Astrocyte (in vitro differentiated cells and primary cell): ENCODE measurements at places on chromosomes 3 and 15. TPM values are rescaled to one million over a fixed set of nuclear protein-coding genes. Genes with fewer than 3 reads are reported as not detected.

- DNase-seq, result no peak
- no peaks in the 10 kb centered on the region for H3K4me1 ChIP-seq
- H3K4me3 ChIP-seq, result no peak overlapping the region
- H3K36me3 ChIP-seq, result no peaks in the 10 kb centered on the region
- H3K27ac ChIP-seq, result no peak overlapping the region
- no peaks in the 10 kb centered on the region for H3K27me3 ChIP-seq
These were observed 222.0 kb downstream of the MCTP2 start for GRCh38 chr15:94453227-94453988.

GRCh38 chr15:79956354-79956939 lies 14.5 kb downstream of the BCL2A1 start:
- no peaks in the 10 kb centered on the region for H3K36me3 ChIP-seq
- H3K4me1 ChIP-seq, result no peaks in the 10 kb centered on the region
- H3K27ac ChIP-seq, result no peak overlapping the region
- H3K4me3 ChIP-seq, result no peak overlapping the region

- H3K4me1 ChIP-seq, result no peaks in the 10 kb centered on the region
- H3K27ac ChIP-seq, result no peak overlapping the region
- no peaks in the 10 kb centered on the region for H3K27me3 ChIP-seq
- peaks cover 14% of the 10 kb centered on the region for H3K36me3 ChIP-seq
- DNase-seq, result no peak
These were observed 15.5 kb downstream of the ATG3 start for GRCh38 chr3:112546216-112546759.

DNA sequence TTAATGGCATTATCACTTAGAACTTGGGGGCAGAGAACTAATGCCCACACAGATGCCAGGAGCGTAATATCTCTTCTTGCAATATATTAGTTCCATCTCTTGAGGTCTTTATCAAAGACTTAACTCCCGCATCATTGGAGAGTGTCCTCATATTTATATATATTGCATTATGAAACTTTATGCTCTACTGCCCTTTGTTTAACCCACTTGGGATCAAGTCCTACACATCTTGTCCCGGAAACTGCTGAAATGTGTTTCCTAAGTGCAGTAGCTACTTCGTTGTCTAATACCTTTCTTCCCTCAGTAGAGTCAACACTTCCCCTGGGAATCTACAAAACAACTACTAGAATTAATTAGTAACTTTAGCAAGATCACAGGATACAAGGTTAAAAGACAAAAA lies 1029.2 kb downstream of the OTOL1 start:
- H3K27me3 ChIP-seq, result no peaks in the 10 kb centered on the region
- no peak for DNase-seq
- no peak overlapping the region for H3K4me3 ChIP-seq
- H3K27ac ChIP-seq, result no peak overlapping the region
- H3K36me3 ChIP-seq, result no peaks in the 10 kb centered on the region
- peaks cover 5% of the 10 kb centered on the region for H3K4me1 ChIP-seq

GRCh38 chr15:66598095-66598815 lies 32.5 kb upstream of the LCTL start:
- H3K27ac ChIP-seq, result no peak overlapping the region
- H3K4me3 ChIP-seq, result no peak overlapping the region
- DNase-seq, result no peak
- peaks cover 6% of the 10 kb centered on the region for H3K27me3 ChIP-seq
- H3K36me3 ChIP-seq, result no peaks in the 10 kb centered on the region

DNA sequence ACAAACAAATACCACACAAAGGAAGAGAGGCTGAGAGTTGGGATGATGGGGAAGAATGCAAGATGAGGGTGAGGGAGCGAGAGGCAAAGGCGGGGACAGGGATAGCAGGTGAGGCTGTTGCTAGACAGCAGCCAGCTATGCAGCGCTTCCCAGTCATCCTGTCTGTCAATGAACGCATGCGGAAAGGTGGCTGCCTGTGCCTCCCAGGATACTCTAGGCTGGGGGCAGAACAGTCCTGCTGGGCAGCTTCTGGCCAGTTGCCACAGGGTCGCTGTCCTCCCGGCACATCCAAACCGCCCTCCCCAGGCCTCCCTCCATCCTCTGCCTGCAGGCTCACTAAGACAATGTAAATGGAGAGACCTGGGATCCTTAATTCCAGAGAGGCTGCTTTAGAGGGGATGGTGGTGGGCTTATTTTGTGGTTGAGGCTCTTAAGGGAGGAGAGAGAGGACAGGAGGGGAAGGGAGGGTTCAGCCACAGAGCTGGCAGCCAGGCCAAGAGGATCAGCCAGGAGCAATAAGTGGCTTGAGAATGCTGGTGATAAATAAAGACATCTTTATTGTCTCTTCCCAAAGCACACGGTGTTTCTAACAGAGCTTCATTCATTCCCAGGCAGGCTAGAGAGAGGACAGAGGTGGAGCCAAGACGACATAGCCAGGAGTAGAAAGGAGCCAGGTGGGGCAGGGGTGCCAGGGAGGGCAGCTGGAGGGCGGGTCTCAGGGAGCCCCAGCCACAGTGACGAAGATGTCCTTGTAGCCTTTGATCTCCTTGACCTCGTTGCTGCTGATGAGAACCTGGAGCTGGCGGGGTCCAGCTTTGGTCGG lies 9.2 kb upstream of the TGM5 start:
- no peaks in the 10 kb centered on the region for H3K36me3 ChIP-seq
- no peak overlapping the region for H3K4me3 ChIP-seq
- H3K27me3 ChIP-seq, result peaks cover 25% of the 10 kb centered on the region
- no peak for DNase-seq
- no peaks in the 10 kb centered on the region for H3K4me1 ChIP-seq

DNA sequence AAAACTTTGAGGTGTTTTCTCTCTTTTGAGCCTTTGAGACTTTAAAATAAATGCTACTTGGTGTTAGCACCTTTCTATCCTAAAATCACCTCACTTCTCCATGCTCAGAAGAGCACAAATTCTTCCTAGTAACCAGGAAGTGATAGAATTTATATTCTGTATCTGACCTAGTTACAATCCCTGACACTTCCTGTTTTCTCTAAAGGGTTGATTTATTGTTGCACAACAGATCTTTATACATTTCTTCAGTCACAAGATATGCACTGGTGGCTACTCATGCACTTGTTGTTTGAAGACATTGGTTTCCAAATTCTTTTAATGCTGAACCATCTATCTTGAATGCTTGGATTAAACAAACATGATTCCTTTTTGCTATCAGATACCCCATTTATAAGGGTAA lies 47.2 kb upstream of the CNTN3 start:
- no peak for DNase-seq
- no peaks in the 10 kb centered on the region for H3K4me1 ChIP-seq
- no peaks in the 10 kb centered on the region for H3K27me3 ChIP-seq
- H3K36me3 ChIP-seq, result no peaks in the 10 kb centered on the region
- H3K27ac ChIP-seq, result no peak overlapping the region

- DNase-seq, result peak; percentile 8
- no peak overlapping the region for H3K27ac ChIP-seq
- H3K27me3 ChIP-seq, result no peaks in the 10 kb centered on the region
- no peaks in the 10 kb centered on the region for H3K36me3 ChIP-seq
These were observed 284.4 kb downstream of the SHQ1 start for GRCh38 chr3:72563690-72564370.

GRCh38 chr3:166446291-166446690 lies 609.1 kb upstream of the BCHE start:
- peak; percentile 61 for DNase-seq
- no peaks in the 10 kb centered on the region for H3K4me1 ChIP-seq
- no peak overlapping the region for H3K4me3 ChIP-seq
- H3K27ac ChIP-seq, result no peak overlapping the region

DNA sequence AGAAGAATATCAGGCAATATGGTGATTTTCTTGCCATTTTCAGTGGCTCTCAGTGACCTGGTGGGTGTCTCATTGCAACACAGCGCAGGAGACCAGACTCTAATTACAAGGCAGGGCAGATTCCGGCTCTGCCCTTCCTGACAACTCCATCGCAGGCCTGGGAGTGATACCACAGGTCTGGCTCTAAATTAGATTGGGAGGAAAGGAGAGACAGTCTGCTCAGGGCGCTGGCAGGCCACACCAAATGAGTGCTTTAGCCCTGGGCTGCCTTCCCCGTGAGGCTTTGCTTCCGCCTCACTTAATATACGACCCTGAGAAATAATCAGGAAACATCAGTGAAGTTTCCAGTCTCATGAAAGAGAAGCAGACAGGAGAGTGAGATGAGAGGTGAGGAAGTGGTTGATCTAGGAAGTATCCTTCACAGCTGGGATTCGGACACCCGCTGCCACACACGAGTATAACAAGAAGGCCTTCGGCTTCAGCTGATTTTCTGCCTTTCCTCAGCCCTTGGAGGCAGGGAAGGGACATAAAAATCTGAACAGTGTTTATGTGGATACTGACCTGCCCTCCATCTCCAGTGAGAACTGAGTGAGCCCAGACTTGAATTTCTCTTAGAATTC lies 73.7 kb upstream of the PROK2 start:
- H3K4me3 ChIP-seq, result no peak overlapping the region
- peaks cover 9% of the 10 kb centered on the region for H3K27me3 ChIP-seq
- H3K27ac ChIP-seq, result no peak overlapping the region
- H3K36me3 ChIP-seq, result no peaks in the 10 kb centered on the region
- no peak for DNase-seq

DNA sequence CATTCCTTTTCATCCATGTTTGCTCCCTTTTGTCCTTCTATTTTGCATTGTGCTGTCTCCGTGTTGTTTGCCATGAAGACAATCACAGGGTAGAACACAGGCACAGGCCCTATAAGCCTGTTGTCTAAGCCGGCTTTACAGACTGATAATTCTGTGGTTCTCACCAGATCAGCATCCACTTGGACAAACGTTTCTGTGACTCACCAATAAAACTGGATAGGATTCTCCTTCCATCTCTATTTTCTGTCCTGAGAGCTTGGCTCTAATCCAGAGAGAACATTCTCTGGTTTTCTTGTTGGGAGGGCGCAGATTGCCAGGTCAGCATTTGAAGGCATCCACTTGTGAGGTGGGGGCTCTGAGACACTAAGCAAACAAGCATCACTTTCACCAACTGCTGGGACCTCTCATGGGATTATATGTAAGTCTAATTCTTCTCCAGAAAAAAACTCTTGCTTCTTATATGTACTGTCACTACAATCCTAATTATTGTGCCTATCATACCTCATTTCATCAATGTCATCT lies 101.6 kb downstream of the ERC2 start:
- peak; percentile 31 for DNase-seq
- no peaks in the 10 kb centered on the region for H3K27me3 ChIP-seq
- no peaks in the 10 kb centered on the region for H3K36me3 ChIP-seq
- H3K4me3 ChIP-seq, result no peak overlapping the region

DNA sequence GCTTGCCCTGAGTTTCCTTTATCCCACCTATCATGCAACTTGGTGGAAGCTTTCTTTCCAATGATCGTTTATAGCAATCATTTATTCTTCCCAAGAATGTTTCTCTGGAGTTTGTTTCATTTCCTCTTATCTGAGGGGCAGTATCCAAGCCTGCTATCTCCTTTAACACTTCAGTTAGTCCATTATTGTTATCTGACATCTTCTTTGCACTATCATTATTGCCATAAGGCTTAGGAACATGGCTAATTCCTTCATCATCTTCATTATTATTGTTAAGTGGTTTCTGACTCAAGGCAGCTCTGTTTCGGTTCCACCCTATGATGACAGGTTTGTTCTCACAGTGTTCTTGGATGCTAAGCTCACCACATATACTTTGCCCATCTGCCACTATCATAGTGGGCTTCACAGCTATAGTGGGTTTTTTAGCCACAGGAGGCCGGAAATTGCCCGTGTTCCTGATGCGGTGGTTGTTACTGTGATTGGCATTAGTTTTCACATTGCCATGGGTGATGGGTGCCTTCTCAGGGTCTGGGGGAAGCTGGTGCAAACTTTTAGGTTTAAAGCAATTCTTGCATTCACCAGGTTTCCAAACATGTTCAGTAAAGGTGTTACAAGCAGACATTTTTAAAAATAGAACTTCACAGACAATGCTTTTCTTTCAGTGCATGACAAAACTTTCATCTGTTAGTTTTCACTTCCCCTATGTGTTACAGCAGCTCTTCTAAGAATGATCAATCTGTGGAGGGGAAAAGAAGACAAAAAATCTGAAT lies 110.6 kb upstream of the TSPAN3 start:
- H3K36me3 ChIP-seq, result peaks cover 16% of the 10 kb centered on the region
- no peaks in the 10 kb centered on the region for H3K27me3 ChIP-seq
- no peak overlapping the region for H3K27ac ChIP-seq

- DNase-seq, result no peak
- no peak overlapping the region for H3K4me3 ChIP-seq
- peaks cover 5% of the 10 kb centered on the region for H3K36me3 ChIP-seq
- H3K27ac ChIP-seq, result no peak overlapping the region
These were observed 2.4 kb downstream of the CIB1 start for GRCh38 chr15:90231028-90232017.

DNA sequence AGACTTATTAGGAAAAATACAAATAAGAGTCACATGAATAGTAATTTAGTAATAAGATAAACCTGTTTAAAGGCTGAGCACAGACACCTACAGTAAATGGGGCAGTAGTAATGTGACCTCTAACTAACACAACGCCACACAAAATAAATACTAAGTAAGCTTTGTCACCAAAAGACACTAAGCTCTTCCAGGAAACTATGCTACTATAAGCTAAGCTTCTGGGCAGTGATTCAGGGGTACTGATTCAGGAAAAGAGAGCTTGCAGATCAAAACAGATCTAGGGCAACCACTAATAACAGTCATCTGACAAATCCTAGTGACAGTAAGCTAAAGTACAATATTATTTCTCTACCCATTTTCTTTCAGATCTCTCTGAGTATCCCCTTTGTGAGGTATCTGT lies 68.8 kb downstream of the PLOD2 start:
- H3K4me1 ChIP-seq, result no peaks in the 10 kb centered on the region
- peaks cover 3% of the 10 kb centered on the region for H3K36me3 ChIP-seq
- no peak overlapping the region for H3K4me3 ChIP-seq
- DNase-seq, result peak; percentile 37
- H3K27ac ChIP-seq, result no peak overlapping the region

- DNase-seq, result no peak
- no peak overlapping the region for H3K4me3 ChIP-seq
- H3K36me3 ChIP-seq, result peaks cover 36% of the 10 kb centered on the region
- no peaks in the 10 kb centered on the region for H3K4me1 ChIP-seq
These were observed 47.3 kb downstream of the EIF3J start for GRCh38 chr15:44584162-44584749.

The CPNE9 gene
- 0.20 TPM in 1 of 2 replicates, not detected in the other for total RNA-seq

The OR5H6 gene
- total RNA-seq, result not detected in 2 replicates

The PLIN1 gene
- 0.14 TPM in 1 of 2 replicates, not detected in the other for total RNA-seq

The TICRR gene
- 2.8 and 2.9 TPM in 2 replicates for total RNA-seq

The GUCA1C gene
- not detected in 2 replicates for total RNA-seq

The HIGD2B gene
- total RNA-seq, result not detected in 2 replicates

The TWF2 gene
- 103 and 105 TPM in 2 replicates for total RNA-seq

The MYL3 gene
- total RNA-seq, result 0.43 and 0.89 TPM in 2 replicates

The CTXND1 gene
- not detected in 2 replicates for total RNA-seq

The OSBPL10 gene
- total RNA-seq, result 51.3 and 52.7 TPM in 2 replicates
